ENCODE measurements at places on chromosomes 11 and 22.

DNA sequence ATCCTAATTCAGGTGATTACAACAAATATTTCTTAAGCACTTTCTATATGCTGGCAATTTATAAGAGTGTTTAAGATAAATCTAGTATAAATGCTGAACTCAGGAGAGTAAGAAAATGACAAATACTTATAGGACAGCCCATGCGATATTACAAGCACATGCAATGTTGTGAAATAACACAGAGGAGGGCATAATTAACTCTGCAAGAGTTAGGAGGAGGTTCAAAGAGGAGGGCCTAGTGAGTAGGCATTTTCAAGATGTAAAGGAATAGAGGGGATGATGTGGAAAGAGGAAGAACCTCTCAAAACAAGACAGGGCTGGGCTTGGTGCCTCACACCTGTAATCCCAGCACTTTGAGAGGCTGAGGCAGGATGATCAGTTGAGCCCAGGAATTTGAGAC is 37.1 kb upstream of the IL17RA start:
- DNase-seq = no peak

DNA sequence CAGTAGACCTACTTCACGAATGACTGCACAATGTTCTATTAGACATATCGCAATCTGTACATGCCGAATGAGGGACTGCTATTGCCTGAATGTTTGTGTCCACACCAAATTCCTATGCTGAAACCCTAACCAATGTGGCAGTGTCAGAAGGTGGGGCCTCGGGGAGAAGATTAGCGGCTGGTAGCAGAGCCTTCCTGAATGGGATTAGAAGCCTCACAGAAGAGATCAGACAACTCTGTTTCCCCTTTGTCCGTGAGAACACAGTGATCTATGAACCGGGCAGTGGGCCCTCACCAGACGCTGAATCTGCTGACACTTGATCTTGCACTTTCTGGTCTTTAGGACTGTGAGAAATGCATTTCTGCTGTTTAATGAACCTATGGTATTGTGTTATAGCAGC is 33.1 kb downstream of the LRFN4 start:
- no peak for DNase-seq

DNA sequence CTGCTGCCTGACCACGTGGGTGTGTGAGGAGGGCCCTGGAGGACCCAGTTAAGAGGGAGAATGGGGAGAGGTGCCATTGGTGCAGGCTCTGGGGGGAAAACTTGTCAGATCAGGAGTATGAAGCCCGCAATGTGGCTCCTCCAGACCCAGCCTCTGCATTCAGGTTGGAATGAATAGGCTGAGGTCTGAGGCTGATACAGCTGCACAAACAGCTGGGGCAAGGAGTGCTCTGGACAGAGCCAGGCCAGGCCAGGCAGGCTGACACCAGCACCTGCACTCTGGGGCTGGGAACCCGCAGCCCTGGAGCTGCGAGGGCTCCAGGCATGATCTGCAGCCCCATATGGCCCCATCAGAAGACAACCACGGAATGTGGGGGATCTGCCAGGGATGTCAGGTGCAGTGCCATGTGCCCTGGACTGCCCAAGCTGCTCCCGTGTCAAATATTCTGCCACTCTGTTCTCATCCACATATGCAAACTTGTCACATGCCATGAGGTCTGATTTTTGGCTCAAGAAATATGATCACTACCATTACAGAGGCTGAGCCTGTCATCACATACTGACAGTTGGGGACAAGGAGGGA is 27.2 kb upstream of the KCNJ11 start:
- DNase-seq = no peak

DNA sequence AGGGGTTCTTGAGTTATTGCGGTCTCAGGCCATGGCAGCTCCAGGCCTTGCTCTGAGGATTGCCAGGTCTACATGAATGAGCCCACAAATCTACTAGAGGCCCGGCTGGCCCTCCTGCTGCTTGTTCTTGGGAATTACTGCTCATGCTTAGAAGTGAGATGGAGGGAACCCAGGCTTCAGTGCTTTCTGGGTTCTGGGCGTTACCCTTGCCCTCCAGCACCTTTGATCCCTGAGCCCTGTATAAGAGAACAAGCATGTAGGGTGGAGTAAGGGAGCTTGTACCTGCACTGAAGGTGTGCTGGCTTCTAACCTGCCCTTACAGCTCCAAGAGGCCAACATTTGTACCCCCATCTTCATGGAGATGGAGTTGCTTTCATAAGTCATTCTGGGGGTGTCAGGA is 4.0 kb downstream of the NAA40 start:
- DNase-seq = no peak

DNA sequence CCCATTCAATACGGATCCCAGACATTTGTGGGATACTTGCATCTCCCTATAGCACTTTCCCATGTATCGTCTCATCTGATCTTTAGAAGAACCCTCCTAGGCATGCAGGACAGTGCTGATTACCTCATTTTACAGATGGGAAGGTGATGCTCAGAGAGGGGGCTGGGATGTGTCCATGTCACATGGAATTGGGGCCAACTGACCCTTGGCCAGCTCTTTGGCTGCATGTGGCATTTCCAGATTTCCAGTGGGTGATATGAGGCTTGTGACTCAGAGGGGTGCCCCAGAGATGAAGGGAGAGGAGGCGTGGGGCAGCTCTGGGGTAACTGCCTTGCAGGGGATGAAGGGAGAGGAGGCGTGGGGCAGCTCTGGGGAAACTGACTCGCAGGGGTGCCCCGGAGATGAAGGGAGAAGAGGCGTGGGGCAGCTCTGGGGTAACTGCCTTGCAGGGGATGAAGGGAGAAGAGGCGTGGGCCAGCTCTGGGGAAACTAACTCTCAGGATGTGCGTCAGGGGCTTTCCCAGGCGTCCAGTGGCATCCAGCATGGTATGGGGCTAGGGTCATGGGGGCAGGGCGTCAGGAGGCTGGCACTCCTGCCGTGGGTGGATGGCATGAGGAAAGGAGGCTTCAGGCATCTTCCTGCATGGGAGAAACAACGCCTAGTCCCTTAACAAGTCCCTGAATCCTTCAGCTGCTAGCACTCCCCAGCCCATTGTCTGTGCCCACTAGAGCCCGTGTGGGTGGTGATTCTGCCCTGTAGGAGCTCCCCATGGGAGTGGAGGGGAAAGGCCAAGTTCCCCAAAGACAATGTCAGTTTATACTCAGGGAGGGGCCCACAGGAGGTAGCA is 11.9 kb upstream of the CERK start:
- DNase-seq = peak; percentile 94

DNA sequence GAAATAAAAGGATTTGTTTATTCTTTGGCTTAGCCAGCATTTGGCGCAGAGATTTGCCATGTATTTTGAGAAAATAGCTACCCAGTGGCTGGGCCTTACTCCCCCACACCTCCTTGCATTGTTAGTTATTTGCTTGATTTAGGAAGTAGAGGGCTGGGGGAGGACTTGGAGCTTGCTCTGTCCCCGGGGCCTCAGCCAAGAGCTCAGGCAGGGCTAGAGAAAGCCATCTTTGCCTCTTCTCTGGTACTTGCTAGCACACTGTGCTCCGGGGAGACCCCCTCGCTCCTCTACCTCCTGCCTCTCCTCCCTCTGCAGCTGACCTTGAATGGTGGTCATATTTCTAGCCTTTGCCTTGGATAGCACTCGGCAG is 93.0 kb downstream of the SCN3B start:
- DNase-seq = no peak

GRCh38 chr22:28348613-28349609 is 330.7 kb downstream of the TTC28 start:
- no peak for DNase-seq

- no peak for DNase-seq
These were observed 181.8 kb downstream of the UVRAG start for GRCh38 chr11:75996523-75997442.

DNA sequence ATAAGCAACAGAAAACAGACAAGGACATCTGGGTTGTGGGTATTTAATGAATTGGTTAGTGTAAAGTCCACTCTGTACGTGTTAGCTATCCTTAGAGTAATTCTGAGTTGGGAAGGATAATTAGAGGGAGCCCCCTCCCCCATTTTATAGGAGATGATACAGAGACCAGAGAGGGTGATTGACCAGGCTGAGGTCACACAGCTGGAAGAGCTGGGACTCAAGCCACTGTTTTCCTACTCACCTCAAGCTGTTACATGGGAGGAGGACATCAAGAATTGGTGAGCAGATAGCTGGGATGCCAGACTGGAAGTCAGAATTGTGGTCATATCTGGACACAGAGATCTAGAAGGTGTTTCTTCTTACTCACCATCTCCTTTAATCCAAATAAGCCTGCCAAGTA is 8.7 kb upstream of the NPTXR start:
- no peak for DNase-seq

GRCh38 chr11:31060880-31061279 is 308.7 kb downstream of the DCDC1 start:
- DNase-seq = no peak

DNA sequence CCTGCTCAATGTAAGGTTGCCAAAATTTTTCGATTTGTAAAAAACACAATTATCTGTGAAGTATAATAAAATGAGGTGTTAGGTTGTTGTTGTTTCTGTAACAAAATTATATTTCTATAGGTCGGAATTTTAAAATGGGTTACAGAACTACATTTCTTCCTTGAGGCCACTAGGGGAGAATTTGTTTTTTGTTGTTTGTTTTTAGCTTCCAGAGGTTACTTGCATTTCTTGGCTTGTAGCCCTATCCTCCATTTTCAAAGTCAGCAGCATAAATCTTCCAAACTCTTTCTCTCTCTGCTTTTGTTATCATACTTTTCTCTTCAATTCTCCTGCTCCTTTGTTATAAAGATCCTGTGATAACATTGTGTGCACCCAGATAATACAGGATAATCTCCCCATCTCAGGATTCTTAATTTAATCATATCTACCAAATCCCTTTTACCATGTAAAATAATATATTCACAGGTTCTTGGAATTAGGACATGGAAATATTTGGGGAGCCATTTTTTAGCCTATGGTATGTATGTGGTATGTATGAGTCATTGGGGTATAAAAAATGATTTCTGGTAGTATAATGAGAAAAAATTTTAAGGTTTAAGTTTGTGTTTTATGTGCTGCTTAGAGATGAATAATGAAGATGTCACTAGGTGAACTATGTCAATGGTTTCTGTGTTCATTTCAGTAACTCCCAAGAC is 9.4 kb upstream of the PATL1 start:
- no peak for DNase-seq

GRCh38 chr11:78208257-78209165 is 19.8 kb downstream of the USP35 start:
- DNase-seq = peak; percentile 13

DNA sequence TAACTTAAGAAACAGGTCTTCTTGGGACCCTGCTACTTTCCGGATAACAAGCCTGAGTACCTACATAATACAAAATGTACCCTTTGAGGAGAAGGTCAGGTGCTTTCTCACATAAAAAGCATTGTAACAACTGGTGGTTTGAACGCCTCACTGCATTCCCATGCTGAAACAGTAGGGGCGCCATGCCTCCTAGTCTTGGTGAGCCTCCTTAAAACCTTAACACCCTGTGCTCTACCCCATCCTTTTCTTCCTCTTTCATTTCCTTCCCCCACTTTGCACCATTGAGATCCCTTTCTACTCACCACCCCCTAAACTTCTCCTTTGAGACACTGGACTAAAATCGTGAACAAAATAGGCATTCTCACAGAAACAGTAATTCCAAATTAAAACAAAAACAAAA is 729.3 kb downstream of the NTM start:
- DNase-seq = peak; percentile 63

DNA sequence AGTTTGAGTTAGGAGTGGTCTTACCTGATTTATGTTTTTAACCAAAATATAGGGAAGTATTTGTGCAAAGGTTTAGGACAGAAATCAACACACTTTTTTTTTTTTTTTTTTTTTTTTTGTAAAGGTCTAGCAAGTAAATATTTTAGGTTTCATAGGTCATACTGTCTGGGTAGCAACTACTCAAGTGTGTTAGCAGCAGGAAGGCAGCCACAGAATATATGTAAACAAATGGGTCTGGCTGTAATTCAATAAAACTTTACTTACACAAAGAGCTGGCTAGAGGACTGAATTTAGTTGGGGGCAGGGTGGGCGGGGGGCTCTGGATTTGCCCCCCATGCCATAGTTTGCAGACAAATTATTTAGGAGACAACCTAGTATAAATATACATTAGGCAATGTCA is 510.4 kb downstream of the NELL1 start:
- DNase-seq = no peak
